Stimulated activated CD4-positive, alpha-beta T cell treated with anti-CD3 and anti-CD28 coated beads, Interleukin-4, amount 100 ng/mL, for 4 hours (primary cell): ENCODE measurements at places on chromosomes 4 and X.

DNA sequence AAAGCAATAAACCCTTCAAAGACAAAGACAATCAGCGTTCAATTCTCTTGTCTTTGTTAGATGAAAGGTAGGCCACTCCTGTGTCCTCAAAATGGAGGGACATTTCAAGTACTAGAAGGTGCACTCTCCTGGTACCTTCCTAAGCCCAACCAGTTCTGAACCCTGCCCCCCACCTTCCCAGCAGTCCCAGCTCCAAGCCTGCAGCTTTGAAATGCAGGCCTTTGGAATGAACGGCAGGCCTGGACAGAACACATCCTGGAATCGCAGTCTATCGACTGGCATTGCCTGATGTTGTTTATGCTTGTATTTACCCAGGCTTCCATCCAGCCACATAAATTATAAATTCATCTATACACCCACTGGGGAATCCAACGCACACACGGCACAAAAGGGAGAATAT is 47.4 kb downstream of the RASGEF1B start:
- DNase-seq = no peak

GRCh38 chr4:184142121-184143000 is 75.3 kb downstream of the ENPP6 start:
- no peak for DNase-seq

DNA sequence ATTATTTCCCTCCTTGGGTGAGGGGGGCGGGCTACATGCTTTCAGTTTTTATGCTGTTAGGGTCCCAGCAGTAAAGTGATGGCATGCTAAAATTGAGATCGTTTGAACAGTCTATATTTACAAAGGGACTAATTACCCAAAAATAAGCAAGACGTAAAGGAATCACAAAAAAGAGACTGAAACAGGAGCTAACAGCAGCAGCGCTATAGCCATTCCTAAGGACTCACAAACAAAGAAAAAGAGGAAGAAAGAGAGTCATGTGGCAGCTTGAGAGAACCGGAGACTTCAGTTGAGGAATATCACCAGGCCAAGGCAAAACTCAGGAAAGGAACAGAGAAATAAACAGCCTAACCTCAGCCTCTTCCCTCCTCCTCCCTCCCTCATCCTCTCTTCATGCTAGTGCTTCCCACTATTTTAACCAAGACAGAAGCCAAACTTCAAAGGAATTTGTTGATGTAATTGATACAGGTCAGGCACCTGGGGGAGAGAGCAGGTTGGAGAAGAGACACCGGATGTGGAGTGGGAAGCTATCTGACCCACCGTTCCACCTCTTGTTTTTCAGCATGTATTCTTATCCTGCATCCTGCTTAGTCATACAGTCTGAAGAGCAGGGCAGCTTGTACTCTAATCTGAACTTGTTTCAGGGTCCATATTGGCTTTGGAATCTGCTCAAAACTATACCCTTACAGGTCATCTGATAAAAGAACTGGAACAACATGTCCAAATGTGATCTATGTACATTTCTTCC is 383.7 kb downstream of the NAF1 start:
- no peak for DNase-seq

DNA sequence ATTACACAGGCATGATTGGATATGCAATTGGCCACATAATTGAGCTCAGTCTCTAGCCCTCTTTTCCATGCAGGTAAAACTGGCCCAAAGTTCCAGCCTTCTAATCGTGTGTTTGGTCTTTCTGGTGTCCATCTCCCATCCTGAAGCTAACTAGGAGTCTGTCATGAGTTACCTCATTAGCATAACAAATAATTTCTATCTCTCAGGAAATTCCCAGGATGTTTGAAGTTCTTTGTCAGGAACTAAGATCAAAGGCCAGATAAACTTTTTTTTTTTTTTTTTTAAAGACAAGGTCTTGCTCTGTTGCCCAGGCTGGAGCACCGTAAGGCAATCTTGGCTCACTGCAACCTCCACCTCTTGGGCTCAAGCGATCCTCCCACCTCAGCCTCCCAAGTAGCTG is 15.8 kb downstream of the ATXN3L start:
- DNase-seq = no peak

DNA sequence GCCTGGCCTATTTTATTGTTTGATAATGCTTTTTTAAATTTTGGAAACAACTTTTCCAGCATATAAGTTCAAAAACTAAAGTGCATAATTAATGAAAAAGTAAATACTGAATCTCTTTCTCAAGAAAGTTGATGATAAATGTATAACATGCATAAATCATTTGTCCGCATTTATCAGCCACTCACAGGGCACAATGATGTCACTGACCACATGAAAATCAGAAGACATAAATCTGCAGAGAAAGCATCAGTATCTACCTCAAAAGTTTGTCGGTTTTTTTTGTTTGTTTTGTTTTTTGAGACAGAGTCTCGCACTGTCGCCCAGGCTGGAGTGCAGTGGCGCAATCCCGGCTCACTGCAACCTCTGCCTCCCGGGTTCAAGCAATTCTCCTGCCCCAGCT is 5.5 kb upstream of the HPRT1 start:
- DNase-seq = no peak

DNA sequence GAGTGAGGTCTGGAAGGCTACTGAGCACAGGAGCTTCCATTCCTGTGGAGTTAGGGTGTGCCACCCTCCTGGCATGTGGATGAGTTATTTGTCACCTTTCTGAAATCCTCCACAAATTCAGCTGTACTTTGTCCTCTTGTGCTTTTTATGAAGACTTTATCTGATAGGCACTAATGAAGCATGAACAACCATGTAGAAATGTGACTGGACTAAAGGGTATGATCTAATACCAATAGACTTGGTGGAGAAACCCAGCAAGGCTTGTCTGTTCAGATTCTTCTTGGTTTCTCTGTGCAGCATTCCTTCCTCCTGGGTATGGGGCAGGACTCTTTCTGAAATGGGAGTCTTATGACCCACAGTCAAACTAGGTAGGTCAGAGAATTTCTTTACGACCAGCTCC is 9.6 kb downstream of the NBDY start:
- DNase-seq = no peak

GRCh38 chrX:22742174-22742573 is 257.6 kb upstream of the DDX53 start:
- DNase-seq = no peak

GRCh38 chrX:69107231-69107739 is 58.0 kb downstream of the PJA1 start:
- no peak for DNase-seq
